ENCODE measurements at places on chromosomes 16 and 17.
A peak's percentile ranks its signal among the peaks of the same experiment; 100 is the strongest.

DNA sequence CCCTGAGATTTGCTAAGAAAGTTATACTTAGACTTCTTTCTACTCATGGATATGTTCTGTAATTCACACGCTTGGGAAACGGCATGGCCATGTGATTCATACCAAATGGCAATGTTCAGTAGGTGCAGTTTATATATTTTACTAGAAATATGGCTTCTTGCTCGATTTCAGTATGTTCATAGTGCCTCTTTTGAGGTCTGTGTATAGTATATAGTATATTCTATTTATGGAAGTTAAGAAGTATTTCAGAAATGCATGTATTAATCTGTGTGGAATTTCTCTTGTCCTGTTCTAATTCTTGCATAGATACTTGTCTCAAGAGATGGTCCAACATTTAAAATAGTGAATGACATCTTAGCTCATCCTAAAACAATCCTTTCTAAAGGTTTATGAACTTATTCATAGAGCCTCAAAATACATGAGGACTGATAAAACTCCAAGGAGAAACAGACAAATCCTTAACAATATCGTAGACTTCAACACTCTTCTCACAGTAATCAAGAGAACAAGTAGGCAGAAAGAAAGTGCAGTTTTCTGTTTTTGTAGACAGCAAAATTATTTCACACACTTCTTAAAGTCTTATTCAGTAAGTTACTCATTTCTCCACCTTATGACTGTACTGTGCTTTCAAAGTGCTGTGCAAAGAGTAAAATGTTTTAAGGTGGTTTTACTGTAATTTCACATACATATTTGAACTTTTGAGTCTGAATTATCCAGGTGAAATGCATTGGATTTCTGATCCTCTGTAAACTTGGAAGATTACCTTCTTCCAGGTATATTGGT is 11.1 kb downstream of the BPTF start:
- DNase-seq: no peak

DNA sequence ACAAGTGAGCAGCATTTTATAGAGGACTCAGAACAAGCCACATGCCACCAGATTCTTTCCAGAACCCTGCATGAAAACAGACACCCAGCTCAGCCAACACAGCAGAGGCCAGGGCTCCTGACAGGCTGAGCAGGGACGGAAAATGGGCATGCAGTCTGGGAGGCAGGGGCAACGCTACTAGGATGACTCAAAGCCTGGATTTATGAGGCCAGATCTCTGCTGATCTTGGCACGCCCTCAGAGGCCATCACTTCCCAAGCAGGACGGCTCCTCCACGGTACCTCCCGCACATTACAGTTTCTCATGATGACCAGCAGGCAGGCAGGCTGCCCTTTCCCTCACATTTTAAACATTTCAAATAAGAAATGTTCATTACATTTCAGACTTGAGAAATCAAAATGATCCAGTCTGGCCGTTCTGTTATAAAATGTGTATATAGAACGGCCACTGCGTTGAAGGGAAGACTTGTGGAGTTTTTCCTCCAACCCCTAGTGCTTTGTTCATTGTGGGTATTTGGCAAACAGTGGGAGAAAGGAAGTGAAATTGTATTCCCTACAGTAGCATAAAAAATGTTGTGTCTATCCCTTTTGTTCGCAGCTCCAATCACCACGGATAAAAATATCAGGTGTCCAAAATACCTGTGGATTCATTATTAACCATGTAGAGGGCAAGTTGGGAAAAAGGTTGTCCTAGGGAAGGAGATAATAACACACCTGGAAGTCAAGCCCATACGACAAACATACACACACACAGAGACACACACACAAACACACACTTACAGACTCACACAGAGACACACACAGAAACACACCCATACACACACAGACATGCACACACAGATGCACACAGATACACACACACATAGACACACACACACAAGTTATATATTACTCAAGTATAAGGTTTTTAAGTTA is 64.8 kb upstream of the ADAMTS18 start:
- DNase-seq: no peak

DNA sequence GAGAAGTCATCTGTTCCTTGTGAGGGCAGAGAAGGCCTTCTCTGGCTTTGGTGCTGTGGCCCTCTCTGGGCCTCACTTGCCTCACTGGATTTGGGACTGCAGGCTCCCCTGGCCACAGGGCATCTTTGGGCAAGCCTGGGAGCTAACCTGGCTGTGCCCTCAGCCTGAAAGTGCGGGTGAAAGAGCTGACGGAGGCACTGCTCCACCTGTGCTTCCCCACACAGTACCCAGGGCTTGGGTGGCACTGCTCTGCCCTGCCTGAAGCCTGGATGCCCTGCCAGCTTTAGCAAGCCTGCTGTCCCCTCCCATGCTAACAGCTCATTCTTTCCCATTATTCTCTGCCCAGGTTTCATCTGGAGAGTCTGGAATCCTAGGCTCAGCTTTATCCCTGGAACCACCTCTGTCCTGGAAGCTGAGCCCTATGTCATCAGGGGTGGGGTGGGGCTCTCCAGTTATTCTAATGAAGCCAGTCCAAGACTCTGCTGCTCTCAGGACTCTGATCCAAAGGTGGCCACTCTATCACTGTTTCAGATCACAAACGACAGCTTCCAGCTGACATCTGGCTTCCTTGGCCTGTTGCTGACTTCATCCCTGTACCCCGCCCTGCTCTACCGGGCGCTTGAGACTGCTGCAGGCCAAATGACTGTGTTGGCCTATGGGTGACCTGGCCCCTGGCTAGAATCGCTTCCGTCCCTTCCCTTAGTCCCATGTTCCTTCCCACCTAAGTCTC is 29.3 kb downstream of the HIC1 start:
- no peak for DNase-seq

DNA sequence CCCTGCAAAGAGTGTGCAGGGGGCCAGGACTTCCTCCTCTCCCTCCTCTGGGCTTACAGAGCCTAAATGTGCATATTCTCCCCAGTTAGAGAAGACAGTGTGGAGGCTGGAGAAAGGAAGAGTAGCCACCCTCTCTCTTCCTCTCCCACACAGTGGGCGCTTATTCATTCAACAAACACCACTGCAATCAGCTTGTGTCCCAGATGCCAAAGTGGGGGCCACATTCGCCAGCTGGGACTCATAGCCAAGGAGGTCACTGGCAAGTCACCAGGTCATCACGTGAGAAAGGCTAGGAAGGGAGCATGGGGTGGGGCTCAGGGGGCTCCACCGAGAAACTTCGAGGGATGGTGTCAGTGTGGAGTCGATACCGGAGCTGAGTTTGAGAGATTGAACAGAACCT is 45.0 kb upstream of the ZNF423 start:
- no peak for DNase-seq

DNA sequence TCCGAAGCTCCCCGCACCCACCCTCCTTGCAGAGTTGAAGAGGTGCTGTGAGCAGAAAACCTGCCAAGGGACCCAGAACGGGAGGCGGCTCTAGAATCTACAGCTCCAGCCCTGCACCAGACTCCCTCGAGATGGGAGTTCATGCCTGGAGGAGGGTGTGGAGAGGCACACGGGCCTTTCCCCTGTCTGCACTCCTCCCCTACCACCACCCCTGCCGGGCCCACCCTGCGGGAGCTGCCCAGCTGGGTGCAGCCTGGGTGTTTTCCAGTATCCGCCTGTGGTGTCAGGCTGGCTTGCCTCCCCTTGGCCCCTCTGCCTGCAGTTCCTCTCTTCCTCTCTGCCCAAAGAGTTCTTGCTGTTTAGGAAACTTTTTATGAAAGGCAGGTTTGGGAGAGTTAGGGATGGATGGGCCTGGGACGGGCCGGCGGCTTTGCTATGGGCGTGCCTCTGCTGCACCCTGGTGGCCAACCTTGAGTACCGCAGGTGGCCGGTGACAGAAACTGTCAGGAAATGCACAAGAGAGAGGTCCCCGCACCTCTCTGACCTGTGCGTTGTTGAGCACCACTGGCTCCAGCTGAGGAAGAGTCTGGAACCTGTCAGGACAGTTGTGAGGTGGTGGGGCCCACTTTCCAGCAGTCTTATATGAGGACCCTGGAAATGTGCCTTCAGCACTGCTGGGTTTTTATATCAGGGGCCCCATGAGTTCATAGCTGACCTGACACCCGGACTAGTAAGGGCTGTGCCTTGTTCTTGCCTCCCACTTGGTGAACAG is 354.1 kb downstream of the SEC14L1 start:
- peak; percentile 93 for DNase-seq

- peak; percentile 81 for DNase-seq
Observed at GRCh38 chr17:15944759-15945526, at the start of gene ADORA2B. ADORA2B (plus strand) TSS chr17:15945130; CDS start chr17:15945249, 119 bp downstream.

- no peak for DNase-seq
Observed at GRCh38 chr16:81003610-81004460, 2.9 kb downstream of the CMC2 start.

DNA sequence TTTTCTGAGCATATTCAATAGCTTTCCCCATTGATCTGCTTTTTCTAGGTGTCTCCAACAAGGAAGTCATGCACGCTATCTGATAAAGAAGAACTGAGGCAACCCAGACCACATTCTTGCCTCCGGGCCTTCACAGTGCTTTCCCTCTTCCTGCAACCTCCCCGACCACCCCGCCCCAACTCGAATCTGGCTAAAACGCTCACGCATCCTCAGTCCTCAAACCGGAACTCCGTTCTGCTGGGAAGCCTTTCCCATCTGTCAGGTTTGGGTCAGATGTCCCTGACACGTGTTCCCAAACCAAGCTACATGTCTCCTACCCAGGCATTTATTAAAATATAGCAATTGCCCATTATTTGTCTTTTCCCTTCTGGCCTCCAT is 112.7 kb downstream of the VPS53 start:
- DNase-seq: no peak

- DNase-seq: no peak
Observed at GRCh38 chr16:52547004-52547833, at the start of gene TOX3. TOX3 (minus strand) TSS chr16:52547143; CDS start chr16:52546723, 420 bp downstream.

DNA sequence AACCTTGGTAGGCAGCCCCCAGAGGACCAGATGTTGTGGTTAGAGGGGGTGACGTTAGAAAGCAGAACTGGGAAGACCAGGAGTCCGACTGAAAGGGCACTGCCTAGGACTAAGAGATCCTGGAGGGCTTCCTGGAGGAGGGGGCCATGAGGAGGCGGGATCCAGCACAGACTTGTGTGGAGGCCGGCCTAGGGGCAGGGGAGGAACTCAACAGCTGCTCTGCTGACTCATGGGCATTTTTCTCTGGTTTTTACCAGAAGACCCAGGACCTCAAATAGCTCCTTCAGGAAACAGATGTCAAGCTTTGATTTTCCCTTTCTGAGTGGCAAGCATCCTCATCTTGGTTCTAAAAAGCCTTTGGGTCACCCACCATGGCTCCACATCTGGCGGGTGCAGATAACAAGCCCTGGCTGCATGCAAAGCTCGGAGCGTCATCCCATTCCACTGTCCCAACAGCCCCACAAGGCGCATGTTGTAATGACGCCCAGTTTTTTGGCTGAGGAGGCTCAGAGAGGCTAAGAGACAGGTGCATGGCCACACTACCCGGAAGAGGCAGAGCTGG is 29.0 kb downstream of the IL21R start:
- DNase-seq: no peak

GRCh38 chr17:76333673-76334505 is 19.8 kb downstream of the PRPSAP1 start:
- DNase-seq: no peak

- no peak for DNase-seq
Observed at GRCh38 chr16:12291989-12292759, 315.6 kb downstream of the SNX29 start.

GRCh38 chr16:66103211-66103610 is 263.3 kb upstream of the CDH5 start:
- peak; percentile 16 for DNase-seq

- no peak for DNase-seq
Observed at GRCh38 chr16:68640972-68641371, 4.1 kb upstream of the CDH3 start.

GRCh38 chr17:31787857-31788570 is 71.0 kb downstream of the COPRS start:
- DNase-seq: peak; percentile 46

DNA sequence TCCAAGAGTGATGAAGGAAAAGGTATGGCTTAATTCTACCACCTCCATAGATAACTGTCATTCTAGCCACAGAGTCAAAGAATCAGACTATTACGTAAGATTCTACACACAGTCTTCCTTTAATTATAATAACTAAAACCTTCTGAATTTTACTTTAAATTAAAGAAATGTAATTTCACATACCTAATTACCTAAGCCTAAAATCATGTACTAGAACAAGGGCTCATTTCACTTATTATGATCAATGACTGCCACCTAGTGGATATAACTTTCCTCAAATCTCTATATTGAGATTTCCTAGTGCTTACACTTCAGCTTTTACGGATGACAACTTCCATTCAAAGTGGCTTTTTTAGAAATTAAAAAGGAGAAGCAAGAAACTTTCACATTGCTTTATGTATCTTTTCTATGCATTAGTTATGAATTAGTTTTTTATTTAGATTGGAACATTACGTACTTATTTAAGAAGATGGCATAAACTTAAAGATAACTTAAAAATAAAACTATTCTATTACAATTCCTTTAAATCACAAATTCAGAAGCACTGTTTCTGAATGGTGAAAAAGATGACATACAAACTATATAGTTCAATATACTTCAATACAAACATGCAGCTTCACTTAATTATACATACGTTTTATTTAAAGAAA is 18.2 kb upstream of the ABCA10 start:
- DNase-seq: no peak

- no peak for DNase-seq
Observed at GRCh38 chr17:49956780-49957179, 12.2 kb upstream of the DLX4 start.

DNA sequence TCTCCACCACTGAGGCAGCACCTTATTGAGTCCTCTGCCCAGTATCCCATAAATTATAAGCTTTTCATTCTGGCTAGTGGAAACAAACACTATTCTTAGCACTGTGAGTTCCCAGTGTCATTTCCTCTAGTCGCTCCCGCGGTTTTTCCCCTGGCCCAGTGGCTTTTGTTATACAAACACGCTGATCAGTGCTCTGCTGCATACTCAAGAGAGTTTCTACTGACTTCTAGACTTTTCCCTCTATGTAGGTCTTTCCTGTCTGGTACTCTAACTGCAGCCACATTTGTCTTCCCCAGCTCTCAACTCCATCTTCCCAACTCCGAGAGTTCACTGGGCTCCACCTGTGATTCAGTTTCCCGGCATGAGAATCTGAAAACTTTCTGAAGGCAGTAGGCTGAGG is 556.6 kb upstream of the SALL1 start:
- no peak for DNase-seq
